ENCODE measurements at places on chromosomes 4 and X. TPM values are rescaled to one million over a fixed set of nuclear protein-coding genes. Genes with fewer than 3 reads are reported as not detected.

GRCh38 chrX:129695937-129696336 lies 41.2 kb upstream of the APLN start:
- no peak for DNase-seq
- no peaks in the 10 kb centered on the region for H3K4me1 ChIP-seq
- H3K36me3 ChIP-seq: no peaks in the 10 kb centered on the region
- no peak overlapping the region for H3K27ac ChIP-seq
- H3K4me3 ChIP-seq: no peak overlapping the region
- no peaks in the 10 kb centered on the region for H3K27me3 ChIP-seq

The MAMLD1 gene
- 8.5 TPM for total RNA-seq

DNA sequence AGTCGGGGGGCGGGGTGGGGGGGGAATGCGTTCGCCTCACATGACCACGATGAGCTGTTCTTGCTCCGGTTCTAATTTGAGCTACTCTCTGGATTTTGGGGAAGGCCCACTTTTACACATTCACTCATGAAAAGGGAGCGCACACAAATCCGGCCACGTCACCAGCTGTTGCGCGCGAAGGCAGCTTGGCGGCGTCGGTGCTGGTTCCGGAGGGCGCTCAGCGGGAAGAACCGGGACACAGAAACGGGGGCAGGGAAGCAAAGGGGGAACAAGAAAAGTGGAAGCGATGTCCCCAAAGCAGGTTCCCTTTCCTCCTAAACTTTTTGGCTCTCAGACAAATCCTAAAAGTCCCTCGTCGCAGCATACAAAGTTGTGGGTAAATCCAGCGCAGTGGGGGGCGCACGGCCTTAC lies 605 bp downstream of the ANXA5 start:
- H3K4me1 ChIP-seq: peaks cover 14% of the 10 kb centered on the region
- H3K27ac ChIP-seq: peak overlapping the region; percentile 99
- H3K4me3 ChIP-seq: peak overlapping the region; percentile 96
- no peaks in the 10 kb centered on the region for H3K36me3 ChIP-seq
- no peaks in the 10 kb centered on the region for H3K27me3 ChIP-seq

DNA sequence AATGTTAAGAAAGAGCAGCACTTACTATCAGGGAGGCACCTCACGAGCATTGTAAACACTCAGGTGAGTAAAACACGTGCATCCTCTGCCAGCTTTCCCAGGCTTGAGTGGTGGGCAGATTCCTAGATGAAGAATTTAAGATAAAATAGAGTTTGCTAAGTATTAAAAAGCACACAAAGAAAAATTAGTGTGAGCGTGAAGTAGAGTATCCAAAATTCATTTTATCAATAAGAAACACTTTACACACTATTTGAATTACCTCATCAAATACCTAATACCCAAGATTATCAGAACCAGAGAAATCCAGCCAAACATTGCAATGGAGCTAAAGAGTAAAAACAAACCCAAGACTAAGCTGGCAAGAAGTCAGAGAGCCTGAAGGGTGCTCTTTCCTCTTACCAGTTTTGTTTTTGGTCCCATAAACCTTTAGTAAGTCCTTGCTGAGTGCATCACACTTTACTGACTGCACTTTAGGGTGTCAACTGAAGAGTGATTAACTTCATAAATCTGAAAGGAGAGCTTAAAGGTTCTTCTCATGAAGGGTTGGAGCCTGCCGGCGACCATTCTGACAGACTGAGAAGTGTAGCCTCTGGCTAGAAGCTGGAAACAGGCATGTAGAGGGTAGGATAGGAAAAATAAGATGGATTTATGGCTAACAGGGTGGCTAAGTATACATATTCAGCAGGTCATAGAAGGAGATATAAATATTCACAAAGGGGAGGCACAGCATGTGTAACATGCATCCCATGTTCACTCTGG lies 151.1 kb downstream of the SLC7A11 start:
- H3K27ac ChIP-seq: no peak overlapping the region
- H3K4me1 ChIP-seq: no peaks in the 10 kb centered on the region
- no peak for DNase-seq
- no peaks in the 10 kb centered on the region for H3K27me3 ChIP-seq
- no peaks in the 10 kb centered on the region for H3K36me3 ChIP-seq
- H3K4me3 ChIP-seq: no peak overlapping the region

GRCh38 chr4:77706717-77707116 lies 101.1 kb downstream of the CXCL13 start:
- no peak for DNase-seq
- H3K27me3 ChIP-seq: no peaks in the 10 kb centered on the region
- no peak overlapping the region for H3K27ac ChIP-seq
- H3K4me3 ChIP-seq: no peak overlapping the region

The CYBB gene
- total RNA-seq: 43.2 TPM

DNA sequence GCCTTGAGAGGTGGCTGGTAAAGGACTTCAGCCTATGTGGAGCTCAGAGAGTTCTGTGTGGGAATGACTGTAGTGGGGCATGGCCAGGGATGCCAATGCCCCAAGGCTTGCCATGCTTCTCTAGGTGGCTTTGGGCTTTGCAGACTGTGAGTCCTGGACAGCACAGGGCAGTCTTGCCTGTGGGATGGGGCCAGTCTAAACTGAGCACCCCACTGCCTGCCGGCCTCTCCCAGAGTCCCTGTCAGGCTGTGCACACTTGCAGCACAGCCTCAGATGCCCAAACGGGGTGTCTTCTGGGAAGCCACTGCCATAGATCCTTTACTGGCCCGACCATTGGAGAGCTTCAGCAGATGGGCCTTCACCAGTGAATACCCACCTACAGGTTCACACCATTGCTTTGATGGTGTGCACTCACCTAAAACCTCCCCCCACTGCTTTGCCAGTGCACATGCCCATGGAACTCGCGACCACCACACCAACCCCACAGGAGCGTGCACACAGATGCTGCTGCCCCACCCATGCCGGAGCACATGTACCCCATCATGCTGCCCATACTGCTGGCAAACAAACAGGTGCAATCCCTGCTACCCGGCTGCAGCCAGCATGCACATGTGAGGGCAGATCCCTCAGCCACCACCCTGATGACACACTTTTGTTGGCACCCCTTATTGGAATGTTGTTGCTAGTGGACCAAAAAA lies 97.3 kb upstream of the CNKSR2 start:
- H3K27me3 ChIP-seq: no peaks in the 10 kb centered on the region
- H3K36me3 ChIP-seq: no peaks in the 10 kb centered on the region
- no peak for DNase-seq
- no peak overlapping the region for H3K4me3 ChIP-seq
- H3K27ac ChIP-seq: no peak overlapping the region

GRCh38 chr4:53361451-53361850 lies 4.4 kb downstream of the SCFD2 start:
- H3K4me1 ChIP-seq: no peaks in the 10 kb centered on the region
- H3K4me3 ChIP-seq: no peak overlapping the region
- no peak for DNase-seq
- H3K36me3 ChIP-seq: no peaks in the 10 kb centered on the region

The ZNF732 gene
- total RNA-seq: 0.16 TPM

The GPR143 gene
- 0.45 TPM for total RNA-seq

The ADGRG4 gene
- total RNA-seq: 1.5 TPM

DNA sequence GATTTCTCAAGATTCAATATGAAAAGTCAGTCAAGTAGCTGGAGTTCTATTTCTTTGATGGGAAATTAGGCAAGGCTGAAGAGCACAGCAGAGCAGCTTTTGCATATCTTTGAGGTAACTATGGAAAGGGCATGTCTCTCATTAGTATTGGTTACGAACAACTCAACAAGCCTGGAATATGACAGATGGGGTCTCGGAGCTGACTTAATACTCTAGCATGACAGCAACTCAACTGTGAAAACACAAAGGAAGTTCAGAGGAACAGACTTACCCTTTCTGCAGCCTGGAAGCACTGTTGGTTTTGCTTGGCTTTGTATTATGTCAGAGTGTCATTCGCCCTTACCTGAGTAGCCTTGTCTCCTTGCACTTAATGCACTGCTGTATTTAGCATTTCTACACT lies 79.9 kb upstream of the AADAT start:
- no peak overlapping the region for H3K27ac ChIP-seq
- no peaks in the 10 kb centered on the region for H3K4me1 ChIP-seq
- no peak overlapping the region for H3K4me3 ChIP-seq

GRCh38 chr4:56123547-56123946 lies 174.8 kb downstream of the CEP135 start:
- no peaks in the 10 kb centered on the region for H3K4me1 ChIP-seq
- no peak overlapping the region for H3K27ac ChIP-seq
- DNase-seq: no peak
- no peak overlapping the region for H3K4me3 ChIP-seq
- H3K27me3 ChIP-seq: no peaks in the 10 kb centered on the region
- H3K36me3 ChIP-seq: no peaks in the 10 kb centered on the region

DNA sequence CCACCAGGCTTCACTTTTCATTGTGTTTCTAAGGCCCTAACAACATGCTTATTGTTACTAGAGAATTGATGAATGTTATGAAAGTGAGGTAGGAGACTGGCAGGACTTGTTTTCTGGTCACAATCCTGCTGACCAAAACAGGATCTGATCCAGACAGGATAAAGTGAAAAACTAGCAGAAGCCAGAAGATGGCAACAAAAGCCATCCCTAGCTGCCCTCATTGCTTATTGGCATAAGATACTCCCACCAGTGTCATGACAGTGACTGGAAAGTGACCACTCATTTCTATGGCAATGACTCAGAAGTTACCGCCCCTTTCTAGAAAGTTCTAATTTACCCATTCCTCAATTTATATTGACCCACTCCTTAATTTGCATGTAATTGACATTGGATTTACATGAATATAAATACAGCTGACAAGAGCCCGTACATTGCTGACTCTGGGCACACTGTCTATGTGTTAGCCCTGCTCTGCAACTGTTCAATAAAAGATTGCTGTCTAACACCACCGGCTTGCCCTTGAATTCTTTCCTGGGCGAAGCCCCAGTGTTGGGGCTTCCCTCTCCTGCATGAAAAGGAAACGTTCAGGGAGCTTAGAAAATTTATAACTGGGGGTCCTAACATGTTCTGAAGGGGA lies 30.0 kb upstream of the FGG start:
- no peaks in the 10 kb centered on the region for H3K27me3 ChIP-seq
- H3K27ac ChIP-seq: no peak overlapping the region
- no peak for DNase-seq
- no peaks in the 10 kb centered on the region for H3K4me1 ChIP-seq

The SPARCL1 gene
- total RNA-seq: 1,343 TPM

The SPANXA2 gene
- not detected for total RNA-seq

- H3K27ac ChIP-seq: no peak overlapping the region
- no peaks in the 10 kb centered on the region for H3K36me3 ChIP-seq
- no peaks in the 10 kb centered on the region for H3K27me3 ChIP-seq
- no peak for DNase-seq
- no peaks in the 10 kb centered on the region for H3K4me1 ChIP-seq
These were observed 1.4 kb upstream of the C4orf50 start for GRCh38 chr4:6019316-6020263.

- no peaks in the 10 kb centered on the region for H3K27me3 ChIP-seq
- no peak for DNase-seq
- no peaks in the 10 kb centered on the region for H3K36me3 ChIP-seq
- H3K4me1 ChIP-seq: no peaks in the 10 kb centered on the region
These were observed 116.6 kb upstream of the LCORL start for GRCh38 chr4:18138076-18138665.

The XAGE2 gene
- not detected for total RNA-seq

DNA sequence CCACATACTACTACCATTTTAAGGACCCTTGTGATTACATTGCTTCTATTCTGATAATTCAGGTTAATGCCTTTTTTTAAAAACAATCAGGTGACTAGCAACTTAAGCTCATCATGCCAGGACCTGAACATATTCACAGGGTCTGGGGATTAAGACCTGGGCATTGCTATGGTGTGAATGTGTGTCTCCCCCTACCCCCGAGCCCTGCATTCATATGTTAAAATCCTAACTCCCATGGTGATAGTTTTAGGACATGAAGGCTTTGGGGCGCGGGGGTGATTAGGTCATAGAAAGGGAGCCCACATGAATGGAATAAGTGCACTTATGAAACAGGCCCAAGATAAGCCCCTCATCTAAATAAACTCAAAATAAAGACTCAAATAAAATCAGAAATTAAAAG lies 734.4 kb upstream of the PABPC4L start:
- H3K27me3 ChIP-seq: no peaks in the 10 kb centered on the region
- no peaks in the 10 kb centered on the region for H3K4me1 ChIP-seq
- no peak for DNase-seq
- no peak overlapping the region for H3K4me3 ChIP-seq
- H3K36me3 ChIP-seq: no peaks in the 10 kb centered on the region
- no peak overlapping the region for H3K27ac ChIP-seq

All from aorta (tissue), 5 donors.